ENCODE measurements at places on chromosomes 2 and 18.

DNA sequence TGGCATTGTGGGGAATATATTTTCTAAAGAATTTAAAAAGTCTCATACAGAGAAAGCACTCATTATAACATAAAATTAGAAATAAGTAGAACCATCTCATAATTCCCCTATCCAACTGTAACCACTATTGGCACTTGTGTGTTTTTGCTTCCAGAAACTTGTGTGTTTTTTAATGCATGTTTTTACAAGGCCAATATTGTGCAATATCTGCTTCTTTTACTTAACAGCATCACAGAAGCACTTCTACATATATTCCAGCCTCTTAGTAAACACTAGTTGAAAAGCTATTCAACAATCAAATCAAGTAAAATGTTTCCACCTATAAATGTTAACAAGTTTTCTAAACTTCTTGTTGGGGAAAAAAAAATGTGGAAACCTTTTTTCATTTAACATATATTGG lies 132.7 kb downstream of the LRP2 start:
- DNase-seq, result no peak

DNA sequence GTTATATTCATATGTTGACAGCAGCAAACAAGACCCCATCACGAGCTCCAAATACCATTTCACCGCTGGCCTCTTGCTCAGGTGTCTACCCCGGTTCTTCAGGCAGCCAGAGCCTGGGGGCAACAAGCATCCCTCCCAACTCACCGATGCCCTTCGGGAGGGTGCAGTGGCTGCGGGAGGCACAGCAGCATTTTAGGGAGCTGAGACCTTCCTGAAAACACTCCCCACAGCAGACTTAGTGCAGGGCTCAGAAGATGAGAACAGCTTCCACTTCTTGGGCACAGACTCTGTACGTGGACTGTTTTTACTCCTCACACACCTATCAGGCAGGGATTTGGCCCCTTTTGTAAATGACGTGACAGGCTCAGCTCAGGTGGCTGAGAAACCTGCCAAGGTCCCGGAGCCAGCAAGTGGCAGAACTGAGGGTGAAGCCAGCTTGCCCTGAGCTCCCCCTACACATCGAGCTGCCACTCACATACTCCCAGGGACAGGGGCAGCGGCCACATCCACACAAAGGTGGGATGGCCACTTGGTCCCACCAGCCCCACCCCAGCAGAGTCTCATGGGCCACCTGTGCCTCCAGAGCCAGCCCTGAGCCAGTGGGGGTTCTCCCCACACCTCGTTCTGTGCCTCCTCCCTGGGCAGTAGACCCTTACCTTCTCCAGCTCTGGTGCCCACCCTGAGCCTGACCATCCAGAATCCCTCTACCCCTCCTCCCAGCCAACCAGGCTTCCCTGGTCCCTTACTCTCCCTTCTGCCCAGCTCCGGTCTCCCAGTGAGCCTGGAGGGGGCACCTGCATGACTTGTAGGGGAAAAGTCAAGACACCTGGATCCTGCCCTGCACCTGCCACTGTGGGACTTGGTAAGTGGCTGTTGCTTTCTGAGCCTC lies 28.5 kb downstream of the CYP27C1 start:
- no peak for DNase-seq

DNA sequence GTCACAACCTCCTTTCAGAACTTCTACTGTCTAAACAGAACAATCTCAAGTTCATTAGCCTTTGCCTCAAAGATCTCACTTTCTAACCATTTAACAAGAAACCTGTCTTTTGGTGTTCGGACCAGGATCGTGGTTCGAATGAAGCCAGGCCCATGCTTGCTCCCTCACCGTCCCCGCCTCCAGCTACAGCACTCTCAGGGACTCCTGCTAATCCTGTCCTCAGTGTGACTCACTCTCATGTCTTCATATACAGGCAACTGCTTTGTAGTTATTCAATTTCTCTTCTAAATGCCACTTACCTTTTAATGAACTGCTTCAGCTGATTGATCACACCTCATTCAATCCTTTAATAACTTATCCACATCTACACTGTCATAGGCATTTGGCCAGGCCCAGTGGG lies 15.8 kb downstream of the SERTAD2 start:
- DNase-seq, result no peak

- DNase-seq, result no peak
These were observed 3.9 kb downstream of the CLHC1 start for GRCh38 chr2:55228226-55228563.

DNA sequence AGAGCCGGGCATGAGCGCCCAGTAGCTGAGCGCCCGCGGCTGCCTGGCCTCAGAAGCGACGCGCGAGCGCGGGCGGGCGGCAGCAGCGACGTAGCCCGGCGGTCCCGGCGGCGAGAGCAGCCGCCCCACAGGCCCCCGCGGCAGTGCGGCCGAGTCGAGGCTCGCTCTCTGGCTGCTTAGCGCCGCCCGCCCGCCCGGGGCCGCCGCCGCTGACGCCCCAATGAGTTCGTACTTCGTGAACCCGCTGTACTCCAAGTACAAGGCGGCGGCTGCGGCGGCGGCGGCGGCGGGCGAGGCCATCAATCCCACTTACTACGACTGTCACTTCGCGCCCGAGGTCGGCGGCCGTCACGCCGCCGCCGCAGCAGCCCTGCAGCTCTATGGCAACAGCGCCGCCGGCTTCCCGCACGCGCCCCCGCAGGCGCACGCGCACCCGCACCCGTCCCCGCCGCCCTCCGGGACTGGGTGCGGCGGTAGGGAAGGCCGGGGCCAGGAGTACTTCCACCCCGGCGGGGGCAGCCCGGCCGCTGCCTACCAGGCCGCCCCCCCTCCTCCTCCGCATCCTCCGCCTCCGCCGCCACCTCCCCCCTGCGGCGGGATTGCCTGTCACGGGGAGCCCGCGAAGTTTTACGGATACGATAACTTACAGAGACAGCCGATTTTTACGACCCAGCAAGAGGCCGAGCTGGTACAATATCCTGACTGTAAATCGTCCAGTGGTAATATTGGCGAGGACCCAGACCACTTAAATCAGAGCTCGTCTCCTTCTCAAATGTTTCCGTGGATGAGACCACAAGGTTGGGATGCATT lies 847 bp downstream of the HOXD8 start:
- peak; percentile 16 for DNase-seq

GRCh38 chr18:14085770-14086457 lies 46.3 kb downstream of the ZNF519 start:
- DNase-seq, result no peak
